CD14-positive monocyte (primary cell): ENCODE measurements at places on chromosomes 1 and 21. TPM values are rescaled to one million over a fixed set of nuclear protein-coding genes. Genes with fewer than 3 reads are reported as not detected.
A peak's percentile ranks its signal among the peaks of the same experiment; 100 is the strongest.

- DNase-seq: no peak
Observed at GRCh38 chr1:214402613-214403083, 121.7 kb downstream of the SMYD2 start.

SEMA6C gene
- polyA plus RNA-seq: 1.4 TPM

- DNase-seq: no peak
Observed at GRCh38 chr1:52585474-52585873, 16.7 kb upstream of the GPX7 start.

DNA sequence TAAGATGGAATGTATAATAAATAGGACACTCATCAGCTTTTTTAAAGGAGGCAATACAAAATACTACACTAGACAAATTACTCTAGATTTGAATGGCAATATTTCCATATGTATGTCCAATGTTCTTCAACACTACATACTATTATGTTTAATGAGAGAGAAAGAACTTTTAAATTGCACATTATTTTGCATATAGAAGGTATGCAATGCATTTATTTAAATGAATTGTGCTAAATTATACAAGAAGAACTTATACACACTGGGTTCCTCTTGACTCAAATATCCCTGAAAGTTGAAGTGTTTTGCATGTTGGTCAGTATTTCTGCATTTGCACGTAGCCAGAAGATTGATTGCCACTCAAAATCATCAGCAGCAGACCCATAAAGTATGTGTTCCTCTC lies 839.6 kb downstream of the ADGRL2 start:
- DNase-seq: no peak

GJA5 gene
- not detected in 2 replicates for polyA plus RNA-seq

- DNase-seq: no peak
Observed at GRCh38 chr1:235648407-235648907, 1.1 kb downstream of the GNG4 start.

GRCh38 chr1:2355373-2356261 lies 35.7 kb downstream of the MORN1 start:
- no peak for DNase-seq

CD5L gene
- not detected for polyA plus RNA-seq

DNA sequence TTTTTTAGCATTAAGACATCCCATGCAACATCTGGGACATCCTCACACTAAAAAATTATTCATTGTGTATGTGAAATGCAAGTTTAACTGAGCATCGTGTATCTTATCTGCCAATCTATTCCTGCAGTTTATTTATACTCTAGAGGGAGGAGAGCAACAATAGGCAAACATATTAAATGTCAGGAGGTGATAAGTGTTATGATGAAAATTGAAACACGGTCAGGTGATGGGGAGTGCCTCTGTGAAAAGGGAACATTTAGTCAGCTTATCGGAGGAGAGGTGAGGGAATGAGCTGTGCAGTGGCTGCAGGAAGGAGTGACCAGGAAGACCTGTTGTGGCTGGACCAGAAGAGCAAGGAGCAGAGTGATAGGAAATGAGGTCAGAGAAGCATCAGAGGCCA lies 775 bp upstream of the EFCAB14 start:
- no peak for DNase-seq

DNA sequence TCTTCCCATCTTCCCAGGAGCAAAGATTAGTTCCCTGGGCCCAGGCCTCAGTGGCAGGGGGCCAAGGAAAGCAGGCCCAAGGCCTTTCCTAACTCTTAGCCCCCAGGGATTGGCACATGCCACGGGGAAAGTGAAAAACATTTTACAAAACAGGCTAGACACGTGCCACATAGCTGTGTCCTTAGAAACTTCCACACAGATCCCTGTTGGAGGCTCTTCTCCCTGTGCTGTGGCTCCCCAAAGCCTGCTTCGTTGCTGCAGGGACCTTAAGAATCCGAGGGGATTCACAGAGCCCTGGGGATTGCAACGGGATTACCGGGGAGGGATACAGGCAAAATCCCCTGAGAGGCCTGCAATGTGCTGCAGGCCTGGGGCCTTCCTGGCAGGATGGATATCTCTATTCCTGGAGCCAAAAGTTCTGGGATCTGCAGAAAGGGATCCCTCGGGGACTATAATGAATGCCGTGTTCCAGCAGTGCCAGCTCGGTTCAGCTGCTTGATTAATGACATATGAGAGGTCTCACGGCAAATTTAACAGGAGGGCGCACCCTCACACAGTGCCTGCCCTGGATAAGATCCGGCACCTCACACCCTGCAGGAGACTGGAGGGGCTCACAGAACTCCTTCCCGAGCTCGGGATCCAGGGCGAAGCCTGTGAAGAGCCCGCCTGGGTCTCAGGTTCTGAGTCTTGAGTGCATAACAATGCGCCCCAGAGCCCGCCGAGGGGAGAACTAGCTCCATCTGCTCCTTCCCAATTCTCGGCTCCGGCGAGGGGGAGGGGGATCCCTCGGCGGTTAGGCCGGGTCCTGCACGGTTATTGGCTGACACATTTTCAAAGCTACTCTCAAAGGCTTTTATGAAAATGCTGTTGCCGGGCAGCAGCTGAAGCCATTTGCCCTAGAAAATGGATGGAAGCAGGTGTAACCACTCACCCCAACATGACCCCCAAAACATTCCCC lies 15.3 kb upstream of the RGS8 start:
- DNase-seq: no peak

DNA sequence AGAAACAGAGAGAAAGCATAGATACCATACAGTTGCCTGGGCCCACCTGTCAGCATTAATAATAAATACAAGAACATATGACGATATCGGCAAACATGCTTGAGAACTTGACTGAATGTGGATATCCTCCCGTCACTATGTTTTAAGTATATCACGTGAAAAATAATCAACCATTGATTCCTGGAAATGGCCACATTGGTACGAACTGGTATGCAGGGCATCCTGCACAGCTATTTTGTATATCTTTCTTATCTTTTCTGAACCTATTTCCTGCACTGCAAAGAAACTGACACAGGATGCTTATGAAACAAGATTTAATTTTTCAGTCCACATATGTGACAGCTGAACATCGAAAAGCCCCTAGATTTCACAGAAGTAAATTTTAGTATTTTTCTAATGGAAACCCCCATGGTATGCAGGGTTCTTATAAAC lies 22.8 kb upstream of the RGS1 start:
- no peak for DNase-seq

GRCh38 chr1:40382108-40382460 lies 8.6 kb downstream of the SMAP2 start:
- DNase-seq: peak; percentile 72

- no peak for DNase-seq
Observed at GRCh38 chr1:63847308-63847910, 73.6 kb downstream of the ROR1 start.

TNFAIP8L2 gene
- polyA plus RNA-seq: 103 TPM

GRCh38 chr1:226064816-226065248 lies 2.3 kb downstream of the H3-3A start:
- peak; percentile 54 for DNase-seq
